CD8-positive, alpha-beta T cell (primary cell): ENCODE measurements at places on chromosomes 13 and 19.
A peak's percentile ranks its signal among the peaks of the same experiment; 100 is the strongest.

GRCh38 chr19:24054044-24054935 lies 32.7 kb upstream of the ZNF254 start:
- no peak for DNase-seq

- DNase-seq, result no peak
Observed at GRCh38 chr19:7635670-7636069, 1.2 kb upstream of the STXBP2 start.

DNA sequence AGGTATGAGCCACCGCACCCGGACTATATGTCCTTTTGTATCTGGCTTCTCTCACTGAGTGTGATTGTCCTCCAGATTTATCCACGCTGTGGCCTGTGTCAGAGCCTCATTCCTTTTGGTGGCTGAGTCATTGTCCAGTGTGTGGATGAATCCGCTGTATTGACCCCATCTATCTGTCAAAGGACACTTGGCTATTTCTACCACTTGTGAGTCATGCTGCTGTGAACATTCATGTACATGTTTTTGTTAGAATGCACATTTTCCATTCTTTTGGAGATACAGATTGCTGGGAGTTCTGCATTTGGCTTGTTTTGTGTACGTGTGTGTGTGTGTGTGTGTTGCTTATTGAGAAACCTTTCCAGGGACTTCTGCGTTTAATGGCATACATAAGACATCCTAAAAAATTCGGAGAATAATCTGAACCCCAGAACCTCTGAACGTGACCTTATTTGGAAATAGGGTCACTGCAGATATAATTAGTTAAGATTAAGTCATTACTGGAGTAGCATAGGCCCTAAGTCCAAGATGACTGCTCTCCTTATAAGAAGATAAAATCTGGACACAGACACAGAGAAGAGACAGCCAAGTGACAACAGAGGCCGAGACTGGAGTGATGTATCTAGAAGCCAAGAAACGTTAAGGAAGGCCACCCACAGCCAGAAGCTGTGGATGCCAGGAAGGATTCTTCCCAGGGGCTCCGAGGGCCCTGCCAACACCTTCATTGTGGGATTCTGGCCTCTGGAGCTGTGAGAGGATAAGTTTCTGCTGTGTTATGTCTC lies 4.9 kb upstream of the GIPC3 start:
- no peak for DNase-seq

- no peak for DNase-seq
Observed at GRCh38 chr13:44870456-44870929, 118.8 kb downstream of the NUFIP1 start.

- no peak for DNase-seq
Observed at GRCh38 chr19:29266001-29266400, 53.0 kb upstream of the UQCRFS1 start.

DNA sequence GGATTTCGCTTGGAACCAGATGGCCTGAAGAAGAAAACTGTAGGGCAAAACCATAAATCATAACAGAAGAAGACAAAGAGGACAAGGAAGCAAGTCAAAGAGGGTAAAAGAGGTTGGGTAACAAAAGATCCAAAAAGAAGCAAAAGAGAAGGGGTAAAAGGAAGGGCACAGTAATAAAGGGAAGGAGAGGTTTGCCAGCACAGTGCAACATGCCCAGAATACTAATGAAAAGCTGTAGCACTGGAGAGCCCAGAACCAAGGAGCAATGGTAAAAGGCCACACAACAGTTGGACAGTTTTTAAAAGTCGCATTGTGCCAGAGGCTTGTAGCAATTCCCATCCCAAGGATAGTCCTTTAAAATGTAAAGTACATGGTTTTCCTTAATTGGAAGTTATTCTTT lies 506.6 kb downstream of the PCDH9 start:
- no peak for DNase-seq

DNA sequence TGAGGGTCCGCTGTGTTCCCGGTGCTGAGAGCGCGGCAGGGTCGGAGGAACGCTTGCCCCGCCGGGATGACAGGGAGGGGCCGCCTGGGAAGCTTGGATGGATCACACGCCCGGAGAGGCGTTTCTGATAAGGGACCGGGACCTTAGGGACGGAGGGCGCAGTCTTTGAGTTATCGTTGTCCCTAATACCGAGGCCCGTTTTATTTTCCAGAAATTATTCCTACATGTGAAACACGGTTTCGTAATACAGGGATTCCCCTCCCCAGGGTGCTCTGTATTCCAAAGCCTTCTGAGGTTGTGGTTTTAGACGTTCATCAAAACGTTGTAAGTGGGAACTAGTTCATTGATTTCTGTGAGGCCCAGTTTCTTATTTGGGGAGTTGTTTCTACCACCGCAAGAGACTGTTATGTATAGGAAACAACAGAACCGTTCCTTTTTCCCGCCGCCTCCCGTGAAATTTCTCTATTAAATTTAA lies 752 bp downstream of the PDCD5 start:
- no peak for DNase-seq

- no peak for DNase-seq
Observed at GRCh38 chr13:73278186-73278585, 219.4 kb downstream of the KLF5 start.

DNA sequence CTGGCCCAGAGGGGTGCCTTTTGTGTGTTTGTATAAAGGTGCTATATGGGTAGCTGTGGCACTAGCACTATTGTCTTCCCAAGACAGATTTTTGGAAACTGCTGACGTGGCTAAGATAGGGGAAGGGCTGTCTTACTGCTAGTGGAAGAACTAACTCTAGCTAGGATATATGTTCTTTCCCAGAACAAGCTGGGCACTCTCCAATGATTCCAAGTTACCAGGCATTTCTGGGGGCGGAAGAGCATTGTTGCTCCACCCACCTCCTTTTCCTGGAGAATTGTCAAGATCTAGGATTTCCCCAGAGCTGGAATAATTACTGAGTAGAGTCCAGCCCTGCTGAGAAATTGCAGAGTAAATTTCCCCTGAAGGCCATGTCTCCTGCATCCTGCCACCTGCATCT lies 408.3 kb downstream of the KLF5 start:
- DNase-seq, result no peak

GRCh38 chr19:5031231-5032100 lies 62.6 kb downstream of the KDM4B start:
- DNase-seq, result peak; percentile 82

DNA sequence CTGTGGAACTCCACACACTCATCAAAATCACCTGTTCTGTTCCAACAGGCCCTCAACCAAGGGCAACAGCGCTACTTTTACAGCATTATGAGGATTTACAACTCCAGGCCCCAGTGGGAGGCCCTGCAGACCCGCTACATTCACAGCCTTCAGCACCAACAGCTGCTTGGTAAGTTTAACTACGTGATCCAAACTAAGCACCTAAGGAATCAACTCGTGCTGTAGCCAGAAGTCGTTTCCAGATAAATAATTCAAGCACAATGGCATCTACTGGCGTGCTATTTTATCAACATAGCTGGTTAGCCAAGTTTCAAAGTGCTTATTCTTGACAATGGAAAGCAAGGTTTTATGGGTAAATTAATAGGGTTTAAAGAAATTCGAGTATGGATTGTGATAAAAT lies 5.3 kb downstream of the FAM216B start:
- no peak for DNase-seq

DNA sequence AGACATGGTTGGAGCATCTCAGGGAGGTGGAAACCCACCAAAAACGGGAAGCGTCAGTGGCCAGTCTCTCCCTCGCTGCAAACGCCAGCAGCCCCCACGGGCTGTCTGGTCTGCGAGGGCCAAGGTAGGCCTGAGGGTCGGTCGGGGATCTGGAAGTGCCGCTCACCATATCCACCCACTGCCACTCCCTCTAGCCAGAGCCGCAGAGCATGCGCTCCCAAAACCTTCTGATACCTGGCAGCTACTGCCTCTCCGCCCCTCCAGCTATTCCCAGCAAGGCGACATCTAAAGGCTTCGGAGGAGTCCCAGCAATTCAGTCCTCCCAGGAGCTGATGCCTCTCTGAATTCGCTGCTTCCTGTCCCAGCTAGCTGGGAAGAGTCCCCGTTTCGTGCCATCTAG lies 4.4 kb upstream of the FKRP start:
- no peak for DNase-seq

DNA sequence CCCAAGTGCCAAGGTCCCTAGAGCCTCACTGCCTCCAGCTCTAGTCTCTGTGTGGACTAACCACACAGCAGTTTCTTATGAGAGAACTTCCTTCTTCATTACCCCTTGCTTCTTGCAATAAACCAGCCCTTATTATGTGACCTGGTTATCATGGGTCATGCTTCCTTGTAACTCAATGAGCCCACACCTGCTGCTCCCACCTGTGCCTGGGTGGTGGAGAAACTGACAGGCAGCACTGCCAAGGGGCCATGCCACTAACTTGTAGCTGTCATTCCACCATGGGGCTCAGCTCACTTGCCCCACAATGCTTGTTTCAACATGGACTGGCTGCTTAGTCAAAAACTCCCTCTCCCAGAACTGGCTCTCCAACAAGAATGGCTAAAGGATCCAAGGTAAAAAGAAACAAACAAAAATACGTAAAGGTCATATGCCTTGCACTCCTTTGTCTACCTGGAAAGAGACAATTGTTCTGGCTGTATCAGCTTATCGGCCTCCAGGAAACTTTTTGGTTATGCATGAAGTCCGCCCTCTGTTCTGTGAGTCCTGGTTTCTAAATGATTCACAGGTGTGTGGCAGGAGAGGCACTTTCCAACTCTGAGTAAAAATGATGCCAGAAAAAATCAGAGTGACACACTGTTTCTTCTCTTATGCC lies 446.4 kb downstream of the COG6 start:
- DNase-seq, result no peak

DNA sequence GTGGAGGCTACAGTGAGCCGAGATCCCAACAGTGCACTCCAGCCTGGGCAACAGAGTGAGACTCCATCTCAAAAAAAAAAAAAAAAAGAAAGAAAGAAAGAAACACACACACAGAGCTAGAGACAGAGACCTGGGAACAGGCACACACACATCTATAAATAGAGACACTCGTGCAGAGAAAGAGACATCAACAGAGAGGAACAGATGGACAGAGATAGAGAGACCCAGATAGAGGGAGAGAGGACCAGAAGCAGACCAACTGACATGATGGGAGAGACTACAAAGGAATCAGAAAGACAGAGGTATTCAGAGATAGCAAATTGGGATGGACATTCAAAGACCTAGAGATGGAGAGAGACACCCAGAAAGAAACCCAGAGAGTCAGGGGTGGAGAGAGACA lies 2.1 kb upstream of the CA11 start:
- DNase-seq, result no peak

DNA sequence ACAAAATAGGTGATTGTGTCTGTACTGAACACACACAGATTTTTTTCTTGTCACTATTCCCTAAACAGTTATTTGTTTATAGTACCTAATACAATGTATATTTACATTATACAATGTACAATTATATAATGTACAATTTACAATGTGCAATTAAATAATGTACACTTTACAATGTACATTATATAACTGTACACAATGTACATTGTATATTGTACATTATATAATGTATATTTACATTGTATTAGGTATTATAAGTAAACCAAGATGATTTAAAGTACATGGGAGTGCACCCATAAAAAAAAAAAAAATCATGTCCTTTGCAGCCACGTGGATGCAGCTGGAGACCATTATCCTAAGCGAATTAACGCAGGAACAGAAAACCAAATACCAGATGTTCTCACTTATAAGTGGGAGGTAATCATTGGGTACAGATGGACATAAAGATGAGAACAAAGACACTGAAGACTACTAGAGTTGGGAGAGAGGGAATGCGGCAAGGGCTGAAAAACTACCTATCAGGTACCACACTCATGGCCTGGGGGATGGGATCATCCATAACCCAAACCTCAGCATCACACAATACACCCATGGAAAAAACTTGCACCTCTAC lies 68.1 kb downstream of the ABCC4 start:
- no peak for DNase-seq

DNA sequence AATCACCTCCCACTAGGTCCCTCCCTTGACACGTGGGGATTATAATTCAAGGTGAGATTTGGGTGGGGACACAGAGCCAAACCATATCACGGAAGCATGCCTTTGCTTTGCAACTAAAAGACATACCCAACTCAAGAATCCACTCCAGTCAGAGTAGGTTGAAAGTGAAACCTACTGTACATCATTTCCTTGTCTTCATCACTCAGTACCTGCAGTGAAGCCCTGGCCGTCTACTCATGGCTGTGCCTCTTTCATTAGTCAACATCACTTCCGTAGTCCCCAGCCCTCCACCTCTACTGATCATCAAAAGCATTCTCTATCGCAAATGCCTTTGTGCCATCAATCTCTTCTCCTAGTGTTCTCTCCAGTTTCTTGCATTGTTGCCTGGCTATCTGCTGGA lies 343.1 kb upstream of the ARGLU1 start:
- DNase-seq, result no peak

GRCh38 chr13:23510979-23511735 lies 59.1 kb upstream of the TNFRSF19 start:
- DNase-seq, result no peak

GRCh38 chr19:17724655-17725054 lies 5.4 kb downstream of the MAP1S start:
- DNase-seq, result no peak

- no peak for DNase-seq
Observed at GRCh38 chr19:30309905-30310601, 62.1 kb upstream of the ZNF536 start.

GRCh38 chr13:97568850-97569249 lies 134.9 kb downstream of the RAP2A start:
- no peak for DNase-seq

DNA sequence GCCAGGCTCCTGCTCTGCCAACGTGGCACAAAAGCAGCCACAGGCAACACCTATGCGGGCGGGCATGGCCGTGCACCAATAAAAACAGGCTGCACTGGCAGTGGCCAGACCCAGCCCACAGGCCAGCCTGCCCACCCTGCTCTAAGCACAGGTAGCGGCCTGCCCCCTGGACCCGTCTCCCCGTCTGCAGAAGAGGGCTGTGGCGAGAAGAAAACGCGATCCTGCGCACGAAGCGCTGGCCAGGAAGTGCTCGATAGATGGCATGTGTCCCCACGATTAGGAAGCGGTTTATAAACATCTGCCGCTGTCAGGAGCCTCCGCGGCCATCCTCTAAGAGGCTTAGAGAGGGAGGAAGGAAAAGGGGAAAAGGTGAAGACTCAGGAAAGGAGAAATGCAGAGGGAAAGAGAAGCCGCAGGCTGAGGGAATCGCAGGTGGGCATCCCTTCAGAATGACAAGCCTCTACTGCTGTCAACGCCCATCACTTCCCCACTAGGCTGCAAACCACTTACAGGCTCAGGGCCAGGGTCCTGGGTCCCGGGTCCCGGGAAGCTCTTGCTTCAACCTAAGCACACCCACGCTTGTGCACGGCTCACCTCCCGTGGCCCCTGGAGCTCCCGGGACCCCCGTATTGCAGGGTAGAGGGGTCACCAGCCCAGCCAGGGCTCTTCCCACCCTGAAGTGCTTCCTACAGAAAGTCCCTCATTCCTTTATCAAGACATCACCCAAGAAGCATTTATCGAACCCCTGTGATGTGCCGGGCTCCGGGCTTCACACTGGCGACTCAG lies 10.5 kb downstream of the MLLT1 start:
- no peak for DNase-seq

- no peak for DNase-seq
Observed at GRCh38 chr19:9413240-9413954, 22.0 kb downstream of the ZNF266 start.

GRCh38 chr19:54594737-54595136 lies 1.3 kb downstream of the LILRA1 start:
- no peak for DNase-seq

- DNase-seq, result no peak
Observed at GRCh38 chr13:72617951-72618350, 109.5 kb downstream of the MZT1 start.

- no peak for DNase-seq
Observed at GRCh38 chr19:41554907-41555306, 21.1 kb upstream of the CEACAM21 start.
